Fibroblast of pulmonary artery (primary cell): ENCODE measurements at places on chromosomes 11 and 22.

GRCh38 chr11:77525455-77526091 is 51.7 kb upstream of the PAK1 start:
- peak; percentile 22 for DNase-seq

GRCh38 chr11:79159657-79160450 is 281.0 kb downstream of the TENM4 start:
- DNase-seq: peak; percentile 13

- DNase-seq: no peak
Measured at GRCh38 chr11:133263332-133263731, 269.0 kb downstream of the OPCML start.

GRCh38 chr11:65857853-65858680 is at the start of gene CFL1:
TSS of gene CFL1 (minus strand) at chr11:65858180. CDS start at chr11:65858099, 81 bp downstream.
- peak; percentile 98 for DNase-seq

DNA sequence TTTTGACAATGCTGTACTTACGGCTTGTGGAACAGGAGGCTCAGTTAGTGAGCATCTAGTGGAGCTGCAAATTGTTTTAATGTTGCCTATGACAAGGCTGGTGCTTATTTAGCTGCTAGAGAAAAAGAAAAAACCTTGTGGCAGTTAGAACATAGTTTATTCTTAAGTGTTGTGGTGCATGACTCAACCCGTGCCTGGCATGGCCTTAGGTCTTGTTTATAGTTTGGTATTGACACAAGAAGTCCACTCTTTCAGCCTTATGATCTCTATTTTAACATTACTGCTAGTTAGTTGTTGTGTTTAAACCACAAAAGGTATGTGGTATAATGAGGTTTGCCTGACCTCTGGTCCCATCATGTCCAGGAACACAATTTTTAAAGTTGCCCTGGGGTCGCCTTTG is 744.6 kb downstream of the FAM181B start:
- DNase-seq: no peak

GRCh38 chr22:31346255-31346732 is at the start of gene PATZ1:
TSS of gene PATZ1 (minus strand) at chr22:31346346. CDS start at chr22:31345602, 744 bp downstream.
- DNase-seq: peak; percentile 81

GRCh38 chr11:134124660-134125451 is 56.0 kb downstream of the JAM3 start:
- peak; percentile 66 for DNase-seq

DNA sequence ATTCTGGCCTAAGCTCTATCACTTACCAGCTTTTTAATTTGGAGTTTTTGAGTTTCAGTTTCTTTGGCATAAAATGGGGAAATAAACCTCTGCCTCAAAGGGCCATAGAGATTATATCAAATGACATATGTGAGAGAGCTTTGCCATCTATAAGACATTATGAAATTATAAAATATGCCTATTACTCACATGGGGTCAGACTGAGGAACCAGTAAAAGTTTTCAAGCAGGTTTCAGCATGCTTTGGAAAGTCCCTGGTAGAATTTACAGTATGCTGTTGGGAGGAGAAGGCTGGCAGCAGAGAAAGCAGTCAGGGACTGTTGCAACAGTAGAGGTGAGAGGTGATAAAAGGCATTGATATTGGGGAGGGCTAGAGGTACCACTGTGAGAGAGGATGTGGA is 13.6 kb upstream of the MTNR1B start:
- DNase-seq: no peak

DNA sequence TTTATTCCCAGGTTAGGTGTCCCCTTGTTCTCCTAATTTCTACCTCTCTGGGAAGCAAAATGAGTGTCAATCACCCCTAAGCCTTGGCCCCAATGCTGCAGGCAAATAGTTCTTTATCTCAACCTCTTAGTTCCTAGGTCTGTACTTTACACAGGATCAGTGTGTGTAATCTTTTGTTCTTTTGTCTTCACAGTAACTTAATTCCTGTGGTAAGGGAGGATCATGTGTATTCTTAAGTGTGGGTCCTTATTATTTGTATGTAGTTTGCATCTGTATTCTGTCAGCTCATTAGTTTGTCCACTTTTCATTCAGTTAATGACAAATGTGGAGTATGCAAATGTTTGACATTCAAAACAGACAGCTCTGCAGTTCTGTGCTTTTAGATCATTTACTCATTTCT is 166.7 kb downstream of the FAT3 start:
- no peak for DNase-seq

DNA sequence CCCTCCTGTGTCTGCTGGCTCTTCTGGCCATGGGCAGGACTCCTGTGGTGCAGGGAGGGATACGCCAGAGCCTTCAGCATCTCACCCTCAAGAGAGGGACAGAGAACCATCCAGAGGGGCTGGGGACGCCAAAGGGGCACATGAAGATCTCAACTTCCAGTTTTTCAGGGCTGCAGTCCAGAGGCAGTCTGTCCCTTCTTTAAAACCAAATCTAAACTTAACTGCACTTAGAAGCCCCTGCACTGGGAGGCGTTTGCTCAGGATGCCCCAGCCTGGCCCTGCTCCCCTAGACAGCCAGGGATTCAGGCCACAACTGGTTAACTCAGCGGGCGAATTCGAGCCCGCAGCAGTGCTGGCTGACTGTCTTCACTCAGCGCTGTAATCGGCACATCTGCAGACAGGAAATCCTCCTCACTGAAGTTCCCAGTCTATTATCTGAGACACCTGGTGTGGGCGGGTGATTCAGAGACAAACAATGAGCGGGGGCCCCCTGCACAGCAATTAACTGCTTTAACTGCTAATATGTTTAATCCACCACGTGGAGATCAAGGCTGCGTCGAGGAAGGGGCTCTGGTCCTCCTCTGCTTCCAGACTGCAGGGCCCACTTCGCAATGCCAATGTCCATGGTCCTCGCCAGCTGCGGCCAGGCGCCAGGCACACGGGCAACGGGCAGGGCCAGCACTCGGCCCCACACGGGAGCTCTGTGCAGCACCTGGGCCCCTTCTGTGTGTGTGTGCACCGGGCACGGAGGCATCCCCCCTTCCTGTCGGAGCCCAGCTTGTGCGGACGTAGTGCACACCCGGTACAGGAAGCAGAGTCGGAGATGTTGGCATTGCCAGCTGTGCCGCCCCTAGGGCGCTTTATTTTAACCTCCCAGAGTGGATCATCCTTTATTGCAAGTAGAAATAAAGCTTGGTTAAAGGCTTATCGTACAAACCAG is 36.9 kb upstream of the GNB1L start:
- DNase-seq: peak; percentile 79

GRCh38 chr22:24553597-24554312 is 1.2 kb downstream of the GUCD1 start:
- no peak for DNase-seq

- DNase-seq: peak; percentile 24
Measured at GRCh38 chr11:110679323-110679975, 32.8 kb downstream of the ARHGAP20 start.

- DNase-seq: peak; percentile 61
Measured at GRCh38 chr11:46896719-46897406, 21.5 kb downstream of the LRP4 start.

DNA sequence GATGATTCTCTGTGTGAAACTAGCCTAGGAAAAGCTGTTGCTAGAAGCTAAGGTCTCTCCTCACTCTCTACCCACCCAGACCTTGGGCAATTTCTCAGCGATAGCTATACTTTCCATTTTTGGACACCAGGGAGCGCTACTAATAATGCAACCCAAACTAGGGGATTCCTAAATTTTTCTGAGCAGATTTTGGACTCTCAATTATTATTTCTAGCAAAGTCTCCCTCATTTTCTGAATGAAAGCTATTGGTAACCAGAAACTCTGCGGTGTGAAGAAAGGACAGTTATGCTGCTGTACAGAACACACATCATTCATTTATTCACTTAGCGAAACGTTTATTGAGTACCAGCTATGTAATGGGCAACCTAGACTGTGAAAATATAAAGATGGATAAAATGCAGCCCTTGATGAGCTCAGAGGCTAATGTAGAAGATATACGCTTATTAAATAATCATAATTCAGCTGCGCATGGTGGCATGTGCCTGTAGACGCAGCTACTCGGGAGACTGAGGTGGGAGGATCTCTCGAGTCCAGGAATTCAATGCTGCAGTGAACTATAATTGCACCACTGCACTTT is 6.1 kb upstream of the STIM1 start:
- peak; percentile 68 for DNase-seq

GRCh38 chr11:64628596-64628995 is 37.6 kb downstream of the SLC22A12 start:
- no peak for DNase-seq

DNA sequence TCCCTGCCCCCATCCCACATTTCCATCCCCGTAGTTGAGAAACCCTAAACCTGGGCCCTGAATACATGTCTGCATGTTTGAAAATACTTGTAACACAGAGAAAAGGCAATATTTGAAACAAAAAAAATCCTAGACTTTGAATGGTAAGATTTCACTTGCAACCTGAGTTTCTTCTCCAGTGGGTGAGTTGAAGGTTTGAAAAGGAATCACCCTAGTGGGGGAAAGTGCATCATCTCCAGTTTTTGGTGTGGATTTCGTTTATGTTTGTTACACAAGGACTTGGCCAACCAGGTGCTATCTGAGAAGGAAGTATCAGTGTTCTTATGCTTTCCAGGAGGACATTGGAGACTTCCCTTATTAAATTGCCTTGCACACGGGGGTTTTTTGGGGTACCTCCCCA is 90.4 kb downstream of the ABTB2 start:
- DNase-seq: no peak

GRCh38 chr11:97461934-97462333 is 1072.1 kb downstream of the JRKL start:
- DNase-seq: no peak

GRCh38 chr11:45715418-45715817 is 50.0 kb upstream of the CHST1 start:
- DNase-seq: no peak

DNA sequence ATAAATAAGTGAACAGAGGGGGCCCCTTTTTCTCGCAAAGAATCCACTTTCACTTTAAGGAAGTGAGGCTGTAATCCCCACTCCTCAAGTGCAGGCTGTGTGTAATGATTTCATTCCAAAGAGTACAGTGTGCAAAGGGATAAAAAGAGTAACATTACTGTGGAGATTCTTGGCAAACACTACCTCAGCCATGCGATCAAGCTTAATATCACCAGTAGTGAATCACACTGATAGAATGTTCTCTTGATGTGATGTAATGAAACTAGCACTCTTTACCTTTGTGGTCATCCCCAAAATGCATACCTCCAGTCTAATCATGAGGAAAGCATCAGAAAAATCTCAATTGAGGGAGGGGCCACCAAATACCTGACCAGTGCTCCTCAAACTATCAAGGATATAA is 246.1 kb upstream of the CHORDC1 start:
- peak; percentile 1 for DNase-seq

- no peak for DNase-seq
Measured at GRCh38 chr11:36870361-36870760, 272.3 kb upstream of the RAG2 start.

GRCh38 chr11:118434123-118434552 is 2.2 kb upstream of the KMT2A start:
- DNase-seq: peak; percentile 48

GRCh38 chr11:1854132-1854948 is 1.5 kb downstream of the LSP1 start:
- DNase-seq: no peak

DNA sequence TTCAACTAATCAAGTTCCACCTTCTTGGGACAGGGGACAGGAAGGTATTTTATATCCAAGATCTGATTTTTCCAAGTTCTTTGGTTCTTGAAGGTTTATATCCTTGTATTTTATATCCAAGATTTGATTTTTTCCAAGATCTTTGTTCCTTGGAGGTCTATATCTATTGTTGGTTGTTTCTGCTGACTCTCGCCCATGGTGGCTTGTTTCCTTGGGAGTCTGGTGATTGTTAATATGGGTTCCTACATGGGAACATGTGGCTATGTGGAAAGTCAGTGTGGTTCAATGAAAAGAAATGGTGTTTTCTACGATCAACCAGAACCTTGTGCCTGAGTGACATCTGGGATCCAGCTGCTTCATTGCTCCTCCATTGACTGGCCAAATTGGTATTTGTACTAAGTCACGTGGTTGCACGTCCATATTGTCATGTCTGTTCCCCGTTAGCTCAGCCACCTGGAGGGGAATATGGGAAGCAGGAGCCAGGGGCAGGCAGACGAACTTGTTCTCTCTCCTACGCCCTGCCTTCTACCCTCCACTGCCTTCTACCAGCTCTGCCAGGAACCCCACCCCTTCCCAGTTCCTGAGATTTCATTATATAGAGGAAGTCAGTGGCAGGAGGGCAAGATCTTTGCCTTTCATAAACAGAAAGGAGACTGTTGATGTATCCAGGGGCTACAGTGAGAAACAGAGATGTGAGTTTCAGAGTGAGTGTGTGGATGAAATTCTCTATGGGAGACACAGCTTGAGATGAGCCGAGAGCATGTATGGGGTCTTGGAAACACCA is 11.1 kb upstream of the CSF2RB start:
- no peak for DNase-seq

DNA sequence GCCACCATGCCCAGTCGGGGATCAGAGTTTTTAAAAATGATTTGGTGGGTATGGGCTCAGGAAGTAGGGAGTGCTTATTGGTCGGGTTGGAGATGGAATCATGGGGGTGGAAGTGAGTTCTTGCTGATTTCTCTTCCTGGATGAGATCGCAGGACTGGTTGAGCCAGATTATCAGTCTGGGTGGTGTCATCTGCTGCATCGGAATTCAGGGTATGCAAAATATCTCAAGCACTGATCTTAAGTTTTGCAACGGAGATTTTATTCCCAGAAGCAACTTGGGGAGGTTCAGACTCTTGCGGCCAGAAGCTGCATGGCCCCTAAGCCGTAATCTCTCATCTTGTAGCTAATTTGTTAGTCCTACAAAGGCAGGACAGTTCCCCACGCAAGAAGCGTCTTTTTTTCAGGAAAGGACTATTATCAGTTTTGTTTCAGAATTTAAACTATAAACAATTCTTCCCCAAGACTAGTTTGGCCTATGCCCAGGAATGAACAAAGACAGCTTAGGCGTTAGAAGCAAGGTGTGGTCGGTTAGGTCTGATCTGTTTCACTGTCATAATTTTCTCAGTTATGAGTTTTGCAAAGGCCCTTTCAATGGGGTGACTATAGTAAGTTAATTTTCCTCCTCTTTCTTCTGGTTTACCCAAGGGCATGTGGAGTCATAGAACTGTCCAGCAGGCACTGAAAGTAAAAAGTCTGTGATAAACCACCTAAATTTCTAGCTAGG is 1.4 kb upstream of the PIWIL3 start:
- DNase-seq: peak; percentile 9

- no peak for DNase-seq
Measured at GRCh38 chr11:72132646-72133045, 2.9 kb upstream of the FOLR3 start.

GRCh38 chr11:91563176-91563575 is 661.4 kb upstream of the FAT3 start:
- DNase-seq: no peak

GRCh38 chr11:110046775-110047380 is 46.3 kb upstream of the ZC3H12C start:
- DNase-seq: no peak
